COLO829 (cell line): ENCODE measurements at places on chromosomes 13 and 19.

GRCh38 chr19:13014921-13015280, 19.6 kb downstream of the NFIX start:
- no peak for DNase-seq

GRCh38 chr13:46810440-46810839, 13.5 kb upstream of the ESD start:
- DNase-seq = no peak

DNA sequence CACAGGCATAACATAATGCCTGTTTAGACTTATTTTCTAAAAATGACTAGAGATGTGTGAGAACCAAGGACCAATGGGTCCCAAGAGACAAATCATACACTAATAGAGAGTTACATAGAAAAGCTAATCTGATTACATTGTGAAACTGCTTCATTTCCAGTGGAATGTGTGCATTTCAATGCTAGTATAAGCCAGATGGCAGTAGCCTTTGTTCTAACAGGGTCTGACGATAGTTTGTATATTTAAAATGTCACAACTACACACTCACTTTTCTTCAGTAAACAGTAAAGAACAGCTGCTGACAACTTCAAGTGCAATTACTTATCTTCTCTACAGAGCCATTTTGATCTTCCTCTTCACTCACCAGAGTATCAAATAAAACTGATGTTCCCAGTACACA, 4.3 kb upstream of the SLITRK5 start:
- DNase-seq = no peak

DNA sequence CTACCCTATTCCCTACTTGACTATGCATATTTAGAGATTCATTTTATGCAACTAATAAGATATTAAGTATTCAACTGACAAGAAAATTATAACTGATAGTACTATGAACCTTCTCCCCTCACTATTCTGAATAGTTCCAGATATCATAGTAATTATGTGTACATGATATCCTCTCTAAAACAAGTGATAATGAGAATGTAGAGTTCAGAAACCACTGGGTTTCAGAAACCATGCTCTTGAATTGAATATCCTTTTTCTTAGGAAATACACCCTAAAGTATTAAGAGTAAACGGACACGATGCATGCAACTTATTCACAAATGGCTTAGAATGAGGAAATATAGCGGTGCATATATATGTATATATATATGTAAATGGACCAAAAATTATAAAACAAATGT, 160.9 kb downstream of the TBC1D4 start:
- DNase-seq = no peak

DNA sequence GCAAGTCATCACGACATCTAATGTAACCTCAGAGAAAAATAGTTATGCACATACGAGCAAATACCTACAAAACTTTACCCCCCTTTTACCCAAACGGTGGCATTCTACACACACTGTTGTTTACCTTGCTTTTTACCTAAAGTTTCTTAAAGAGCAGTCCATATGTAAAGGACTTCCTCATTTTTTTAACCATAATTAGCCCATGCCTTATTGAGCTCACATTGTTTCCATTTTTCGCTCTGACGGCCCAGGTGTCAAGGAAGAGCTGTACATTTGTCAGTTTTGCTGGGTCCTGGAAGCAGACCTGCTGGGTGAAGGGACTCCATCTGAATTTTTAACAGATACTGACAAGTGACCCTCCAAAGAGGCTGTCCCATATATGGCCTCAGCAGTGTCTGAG, 89.4 kb downstream of the STK24 start:
- no peak for DNase-seq

DNA sequence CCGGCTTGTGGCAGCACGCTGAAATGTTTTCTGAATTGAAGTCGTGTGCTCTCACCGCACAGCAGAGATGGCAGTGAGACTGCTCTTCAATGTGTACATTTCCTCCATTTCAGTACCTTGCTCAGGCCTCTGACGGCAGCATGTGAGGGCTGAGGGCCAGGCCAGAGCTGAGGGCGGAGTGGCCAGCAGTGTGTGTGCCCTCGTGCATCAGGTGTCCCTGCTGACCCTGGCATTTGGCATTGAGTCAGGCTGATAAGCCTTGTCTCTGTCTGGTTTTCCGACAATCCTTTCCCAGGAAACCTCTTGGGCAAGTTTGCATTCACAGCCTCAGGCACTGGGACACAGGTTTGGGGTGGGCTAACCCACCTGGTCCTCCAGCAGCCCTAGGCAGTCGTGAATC, 62.3 kb downstream of the EFNB2 start:
- no peak for DNase-seq

- DNase-seq = no peak
Measured at GRCh38 chr13:98511435-98511834, 65.5 kb downstream of the STK24 start.
